ENCODE measurements at places on chromosomes 3 and 15.
A peak's percentile ranks its signal among the peaks of the same experiment; 100 is the strongest.

GRCh38 chr3:88307666-88308065, 157.9 kb downstream of the C3orf38 start:
- no peak for DNase-seq

DNA sequence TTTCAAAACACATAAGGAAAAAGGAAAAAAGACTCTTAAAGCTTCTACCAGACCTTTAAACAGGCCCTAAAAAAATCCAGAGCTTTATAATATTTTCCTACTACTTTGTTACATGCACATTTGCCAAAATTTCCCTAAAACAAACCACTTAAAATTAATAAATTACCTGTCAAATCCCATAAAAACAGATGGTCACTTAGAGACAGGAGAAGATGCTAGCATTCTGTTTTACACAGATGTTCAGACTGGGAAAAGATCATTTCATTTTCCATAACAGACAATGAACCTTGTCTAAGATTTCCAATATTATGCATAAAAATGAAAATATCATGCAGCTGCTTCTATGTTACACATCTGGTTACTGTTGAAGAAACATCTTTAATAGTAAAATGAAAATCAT, 66.6 kb downstream of the SUCLG2 start:
- DNase-seq, result no peak

DNA sequence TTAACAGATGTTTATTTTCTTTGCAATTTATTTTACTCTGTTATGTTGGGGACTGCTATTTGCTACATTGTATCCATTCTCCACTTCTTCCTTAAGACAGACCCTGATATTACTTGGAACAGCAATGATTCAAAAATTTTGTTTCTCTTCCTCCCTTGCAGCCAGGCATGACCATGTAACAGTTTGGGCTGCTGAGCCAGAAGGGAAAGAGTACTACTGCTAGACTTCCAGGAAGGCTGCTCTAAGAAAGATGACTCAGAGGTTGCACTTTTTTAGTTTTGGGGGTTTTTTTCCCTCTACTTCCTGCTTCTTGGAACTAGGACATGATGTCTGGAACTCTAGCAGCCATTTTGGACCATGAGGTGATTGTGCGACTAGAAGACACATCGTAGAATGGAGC, 10.3 kb downstream of the PRR20G start:
- no peak for DNase-seq

GRCh38 chr3:62503516-62503915, 130.2 kb upstream of the FEZF2 start:
- no peak for DNase-seq

- DNase-seq, result no peak
These were observed 17.6 kb upstream of the PAQR9 start for GRCh38 chr3:142981108-142981507.

GRCh38 chr3:182618981-182619591, 174.2 kb upstream of the ATP11B start:
- DNase-seq, result no peak

DNA sequence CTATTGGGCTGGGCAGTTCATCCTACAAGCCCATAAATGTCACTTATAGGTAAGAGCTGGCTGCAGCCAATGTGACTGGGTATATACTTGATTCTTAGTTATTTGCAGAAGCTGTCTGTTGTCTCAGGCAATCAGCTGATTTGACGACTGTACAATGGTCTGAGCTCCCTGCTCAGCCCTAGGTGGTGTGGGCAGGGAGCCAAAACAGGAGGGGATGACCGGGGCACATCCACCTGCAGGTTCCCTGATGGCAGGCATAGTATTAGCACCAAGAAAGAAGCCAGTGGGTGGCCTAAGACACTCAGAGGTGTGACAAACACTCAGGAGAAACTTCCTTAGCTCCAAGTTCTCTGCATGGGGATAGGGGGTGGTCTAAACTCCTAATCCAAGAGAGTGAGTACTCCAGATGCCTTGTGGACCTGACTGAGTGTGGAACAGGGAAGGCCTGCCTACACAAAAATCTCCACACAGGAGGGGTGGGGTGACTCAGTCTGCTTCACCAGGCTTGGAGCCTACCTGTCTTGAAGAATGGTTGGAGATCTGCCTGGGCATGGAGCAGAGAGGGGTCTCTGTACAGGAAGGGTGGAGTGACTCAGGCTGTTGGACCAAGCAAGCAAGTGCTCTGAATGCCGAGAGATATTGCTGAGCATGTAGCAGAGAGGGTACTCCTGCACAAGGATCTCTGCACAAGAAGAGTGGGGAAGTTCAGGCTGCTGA, 690.4 kb upstream of the NAALADL2 start:
- DNase-seq, result no peak

GRCh38 chr15:29695489-29696167, 126.6 kb downstream of the TJP1 start:
- DNase-seq, result no peak

GRCh38 chr3:88362428-88362827, 212.7 kb downstream of the C3orf38 start:
- no peak for DNase-seq

- no peak for DNase-seq
These were observed 41.5 kb downstream of the PLSCR4 start for GRCh38 chr3:146209371-146209770.

- DNase-seq, result no peak
These were observed 4.6 kb downstream of the STIMATE start for GRCh38 chr3:52892625-52893311.

GRCh38 chr3:33062866-33063265, 34.1 kb downstream of the GLB1 start:
- DNase-seq, result no peak

GRCh38 chr3:127770671-127771355, 51.5 kb downstream of the MGLL start:
- DNase-seq, result no peak

DNA sequence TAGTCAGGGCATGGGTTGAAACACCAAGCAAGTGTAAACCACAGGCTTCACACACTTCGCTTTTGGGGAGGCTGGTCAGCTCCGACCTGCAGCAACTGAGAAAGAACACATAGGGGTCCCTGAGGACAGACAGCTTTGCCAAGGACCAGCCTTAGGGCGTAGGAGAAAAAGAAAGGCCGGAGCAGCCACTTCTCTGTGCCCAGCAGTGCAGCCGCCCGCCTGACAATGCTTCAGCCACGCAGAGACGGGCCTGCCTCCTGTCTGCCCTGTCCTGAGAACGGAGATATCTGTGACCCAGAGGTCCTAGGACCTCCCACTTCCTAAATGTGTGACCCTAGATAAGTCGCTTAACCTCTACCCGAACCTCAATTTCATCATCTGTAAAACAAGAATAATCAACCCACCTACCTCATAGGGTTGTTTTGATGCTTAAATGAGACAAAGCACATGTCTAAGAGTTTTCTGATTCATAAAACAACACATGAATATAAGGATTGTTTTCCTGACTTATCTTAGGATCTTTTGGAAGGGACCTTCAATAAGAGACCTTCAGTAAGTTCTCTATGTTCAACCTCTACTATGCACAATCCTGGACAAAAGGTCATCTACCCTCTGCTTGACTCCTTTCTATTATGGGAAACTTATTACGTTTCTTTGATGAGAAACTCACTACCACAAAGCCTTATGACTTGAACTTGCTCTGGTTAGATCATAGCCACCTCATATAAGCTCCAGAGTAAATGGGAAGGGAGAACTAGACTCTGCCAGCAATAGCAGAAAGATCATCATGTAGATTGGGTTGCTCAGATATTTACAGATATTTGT, 32.9 kb upstream of the RFTN1 start:
- no peak for DNase-seq

DNA sequence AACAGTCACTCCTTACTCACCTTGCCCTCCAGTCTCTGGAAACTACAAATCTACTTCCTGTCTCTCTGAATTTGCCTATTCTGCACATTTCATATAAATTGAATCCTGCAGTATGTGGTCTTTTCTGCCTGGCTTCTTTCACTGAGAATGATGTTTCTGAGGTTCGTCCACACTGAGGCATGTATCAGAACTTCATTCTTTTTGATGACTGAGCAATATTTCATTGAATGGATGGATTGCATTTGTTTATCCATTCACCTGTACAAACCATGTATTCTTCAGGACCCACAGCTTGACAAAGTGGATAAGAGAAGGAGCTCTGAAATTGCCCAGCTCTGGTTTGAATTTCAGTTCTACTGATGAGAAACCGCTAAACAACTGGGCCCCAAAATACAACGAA, 118.9 kb upstream of the ARRDC4 start:
- no peak for DNase-seq

DNA sequence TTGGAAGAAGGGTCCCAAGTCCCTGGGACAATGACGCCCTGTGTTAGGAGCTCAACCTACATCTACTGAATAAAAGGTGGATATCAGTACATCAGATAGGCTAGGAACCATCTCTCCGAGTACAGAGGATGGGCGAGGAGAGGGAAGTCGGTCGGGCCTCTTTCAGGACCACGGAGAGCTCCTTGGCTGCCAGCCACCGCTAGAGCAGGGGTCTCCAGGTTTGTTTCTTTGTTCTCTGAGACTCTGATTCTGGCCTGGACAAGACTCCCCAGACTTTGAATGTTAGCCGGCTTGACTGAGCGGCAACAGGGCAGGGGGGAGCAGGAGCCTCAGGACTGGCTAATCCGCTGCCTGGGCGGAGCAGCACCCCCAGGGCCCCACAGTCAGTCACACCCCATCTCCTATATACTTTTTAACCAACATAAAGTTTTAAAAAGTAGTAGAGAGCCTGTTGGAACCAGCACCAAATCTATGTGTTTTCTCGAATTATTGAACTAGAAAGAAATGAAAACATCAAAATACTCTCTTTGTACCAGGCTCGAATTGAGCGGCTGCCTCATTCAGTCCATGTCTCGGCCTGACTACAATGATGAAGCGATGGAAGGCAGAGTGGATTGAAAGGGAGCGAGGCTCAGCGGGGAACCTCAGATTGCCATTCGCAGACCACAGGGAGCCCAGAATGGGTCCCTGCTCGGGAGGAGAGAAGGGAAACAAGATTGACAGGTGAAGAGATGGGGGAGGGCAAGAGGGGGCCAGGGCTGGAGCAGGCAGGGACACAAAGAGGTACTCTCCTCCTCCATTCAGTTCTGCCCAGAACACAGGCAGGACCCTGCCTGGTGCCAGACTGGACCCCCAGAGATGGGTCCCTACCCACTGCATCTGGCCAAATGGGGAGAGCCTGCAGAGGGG, 131.6 kb downstream of the TPRA1 start:
- peak; percentile 24 for DNase-seq

DNA sequence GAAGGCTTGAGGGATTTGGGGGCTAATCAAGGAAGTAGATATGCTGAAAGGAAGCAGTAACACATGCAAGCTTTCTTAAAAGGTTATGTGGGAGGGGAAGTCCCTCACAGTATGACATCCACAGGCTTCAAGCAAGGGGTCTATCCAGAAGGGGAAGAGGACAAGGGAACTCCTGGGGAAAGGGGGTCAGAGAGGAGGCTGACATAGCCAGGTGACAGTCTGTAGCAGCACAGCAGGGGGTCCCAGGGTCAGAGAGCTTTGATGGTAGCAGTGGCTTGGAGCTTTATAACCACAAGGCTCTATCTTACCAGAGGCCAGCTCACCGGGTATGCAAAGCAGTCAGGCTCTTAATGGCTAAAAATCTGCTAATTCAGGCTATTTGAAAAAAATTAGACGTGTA, 150.6 kb upstream of the NSMCE3 start:
- DNase-seq, result no peak

GRCh38 chr3:83524901-83525300, 1433.9 kb upstream of the CADM2 start:
- DNase-seq, result no peak

- no peak for DNase-seq
These were observed 102.9 kb upstream of the KCNAB1 start for GRCh38 chr3:156017352-156018030.

DNA sequence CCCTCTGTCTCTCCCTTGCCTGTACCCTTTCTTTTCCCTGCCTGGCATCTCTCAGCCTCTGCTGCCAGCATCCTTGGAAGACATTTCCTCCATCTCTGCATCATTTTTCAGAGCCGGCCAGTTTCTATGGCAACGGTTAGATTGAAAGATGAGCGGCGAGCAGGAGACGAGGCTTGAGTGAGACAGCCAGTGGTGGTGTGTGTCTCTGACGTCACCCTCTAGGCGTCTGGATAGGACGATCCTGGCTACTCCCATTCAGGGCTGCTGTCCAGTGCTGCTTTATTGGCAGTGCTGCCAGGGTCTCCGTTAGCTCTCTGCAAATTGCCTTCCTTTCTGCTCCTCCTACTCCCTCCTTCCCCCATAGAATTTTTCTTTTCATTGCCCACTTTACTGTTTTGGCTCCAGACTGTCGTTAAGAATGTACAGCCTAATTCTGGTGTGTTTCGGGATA, 57.9 kb downstream of the TRAK1 start:
- DNase-seq, result no peak

DNA sequence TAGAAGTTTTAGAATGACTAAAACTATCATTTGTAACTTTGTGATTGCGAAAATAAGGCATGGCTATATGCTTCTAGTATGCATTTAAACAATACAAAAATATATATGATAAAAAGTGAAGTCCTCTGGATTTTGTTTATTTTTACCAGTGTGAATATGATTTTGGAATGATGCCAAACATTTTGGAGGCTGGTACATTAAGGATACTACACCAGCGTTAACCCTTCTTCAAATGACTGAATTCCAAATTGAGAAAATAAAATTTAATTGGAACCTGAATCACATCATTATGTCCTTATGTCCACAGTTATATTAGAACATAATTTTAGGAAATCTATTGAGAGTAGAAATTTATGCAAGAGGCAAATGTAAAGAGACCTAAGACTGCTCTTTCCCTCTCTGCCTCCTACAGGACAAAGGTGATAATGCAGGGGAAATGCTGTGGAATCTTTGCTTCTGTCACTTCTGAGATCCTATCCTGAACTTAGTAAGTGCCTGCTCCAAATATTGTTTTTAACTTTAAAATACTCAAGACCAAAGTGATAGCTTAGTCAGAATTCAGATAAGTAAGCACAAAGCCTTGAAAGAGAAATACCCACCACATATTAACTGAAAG, 121.1 kb upstream of the NANOGP8 start:
- DNase-seq, result no peak

- no peak for DNase-seq
These were observed 7.7 kb downstream of the BCL6 start for GRCh38 chr3:187737368-187738070.

DNA sequence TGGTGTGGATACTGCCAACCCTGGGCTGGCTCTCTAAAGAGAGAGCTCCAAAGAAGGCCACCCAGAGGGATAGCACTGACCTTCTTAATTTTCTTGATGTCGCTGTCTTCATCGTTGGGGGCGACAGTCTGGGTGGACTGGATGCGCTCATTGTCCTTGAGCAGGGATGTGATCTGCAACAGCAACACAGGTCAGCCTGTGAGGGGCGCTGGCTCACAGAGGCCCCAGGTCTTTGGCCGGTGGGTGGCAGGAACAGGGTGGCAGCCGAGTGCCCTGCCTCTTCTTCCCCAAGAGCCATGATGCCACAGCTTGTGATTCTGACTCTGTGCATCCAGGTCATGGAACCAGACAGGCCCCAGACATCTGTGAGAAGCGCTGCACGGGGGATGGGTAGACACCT, 41.2 kb downstream of the RASGRF1 start:
- DNase-seq, result no peak

- no peak for DNase-seq
These were observed 2.3 kb upstream of the TEX264 start for GRCh38 chr3:51668756-51669155.

- DNase-seq, result peak; percentile 26
These were observed 26.4 kb downstream of the TYRO3 start for GRCh38 chr15:41585127-41586047.

Measured in stimulated activated CD8-positive, alpha-beta memory T cell treated with anti-CD3 and anti-CD28 coated beads, Interleukin-2, amount 100 ng/mL, for 48 hours (primary cell).